ENCODE measurements at places on chromosomes 7 and 10.

DNA sequence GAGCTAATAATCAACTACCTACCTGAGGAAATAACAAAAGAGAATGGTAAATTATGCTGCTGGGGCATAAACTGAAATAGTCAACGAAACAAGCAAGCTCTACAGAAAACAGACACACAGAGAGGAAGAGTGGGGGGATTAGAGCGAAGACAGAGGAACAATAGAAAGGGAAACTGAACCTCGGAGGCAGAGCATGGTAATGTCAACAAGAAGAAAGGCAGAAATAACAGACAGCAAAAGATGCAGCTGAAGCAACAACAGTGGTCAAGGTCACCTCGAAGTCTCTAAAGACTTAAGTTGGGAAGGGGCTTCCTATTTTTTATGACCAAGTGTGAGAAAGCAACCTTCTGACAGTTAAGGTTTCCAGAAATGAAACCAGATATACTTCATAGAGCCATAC, 177.0 kb downstream of the ZNF438 start:
- no peak for DNase-seq

DNA sequence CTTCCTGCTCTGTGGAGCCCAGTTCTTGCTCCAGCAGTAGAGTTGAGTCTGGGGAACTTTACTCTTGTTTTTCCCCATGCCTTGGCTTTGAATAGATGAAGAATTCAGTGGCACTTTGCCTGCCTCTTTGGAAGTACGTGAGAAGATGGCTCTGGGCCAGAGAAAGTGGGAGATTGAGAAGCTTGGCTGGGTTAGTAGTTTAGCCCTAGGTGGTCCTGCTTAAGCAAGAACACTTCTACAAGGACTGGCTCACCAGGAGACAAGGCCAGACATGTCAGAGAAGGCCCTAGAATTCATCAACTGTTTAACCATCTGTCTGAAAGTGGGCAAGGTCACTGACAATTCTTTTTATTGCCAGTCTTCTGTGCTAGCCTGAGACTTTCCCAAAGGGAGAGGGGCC, 410.3 kb downstream of the TYW1 start:
- DNase-seq = no peak

- DNase-seq = no peak
These were observed 118.2 kb downstream of the JAZF1 start for GRCh38 chr7:28062197-28062991.

- no peak for DNase-seq
These were observed 20.4 kb upstream of the GOT1 start for GRCh38 chr10:99450624-99451498.

- DNase-seq = no peak
These were observed 105.4 kb upstream of the ZMIZ1 start for GRCh38 chr10:78963074-78964034.

DNA sequence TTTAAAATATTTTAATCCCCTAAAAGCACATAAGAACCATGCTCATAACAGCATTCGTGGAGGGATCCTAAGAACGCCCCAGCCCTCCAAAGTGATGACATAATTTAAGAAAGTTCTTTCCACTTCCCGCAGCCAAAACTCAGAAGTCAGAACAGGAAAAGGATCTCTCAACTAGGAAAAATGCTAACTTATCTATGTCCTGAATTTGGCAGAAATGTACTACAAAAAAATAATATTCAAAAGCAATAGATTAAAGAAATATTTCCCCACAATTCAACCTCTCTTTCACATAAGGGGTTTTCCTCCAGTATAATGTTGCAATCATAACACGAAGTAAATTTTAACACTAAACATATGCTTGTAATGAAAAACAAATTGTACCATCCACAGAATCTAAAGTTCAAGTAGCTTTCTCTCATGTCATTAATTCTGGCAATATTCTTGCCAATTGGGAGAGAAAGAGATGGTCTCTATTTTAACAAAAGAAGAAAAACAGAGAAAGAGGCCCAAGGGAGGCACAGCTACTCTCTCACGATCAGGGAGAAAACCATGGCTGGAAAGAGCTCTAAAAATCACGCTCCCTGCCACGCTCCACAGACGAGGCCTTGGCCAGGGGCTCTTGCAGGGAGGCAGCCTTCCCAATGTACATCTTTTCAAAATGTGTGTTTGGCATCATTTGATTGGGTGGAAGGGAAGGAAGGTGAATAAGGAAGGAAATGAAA, 22.9 kb downstream of the ASB13 start:
- no peak for DNase-seq

DNA sequence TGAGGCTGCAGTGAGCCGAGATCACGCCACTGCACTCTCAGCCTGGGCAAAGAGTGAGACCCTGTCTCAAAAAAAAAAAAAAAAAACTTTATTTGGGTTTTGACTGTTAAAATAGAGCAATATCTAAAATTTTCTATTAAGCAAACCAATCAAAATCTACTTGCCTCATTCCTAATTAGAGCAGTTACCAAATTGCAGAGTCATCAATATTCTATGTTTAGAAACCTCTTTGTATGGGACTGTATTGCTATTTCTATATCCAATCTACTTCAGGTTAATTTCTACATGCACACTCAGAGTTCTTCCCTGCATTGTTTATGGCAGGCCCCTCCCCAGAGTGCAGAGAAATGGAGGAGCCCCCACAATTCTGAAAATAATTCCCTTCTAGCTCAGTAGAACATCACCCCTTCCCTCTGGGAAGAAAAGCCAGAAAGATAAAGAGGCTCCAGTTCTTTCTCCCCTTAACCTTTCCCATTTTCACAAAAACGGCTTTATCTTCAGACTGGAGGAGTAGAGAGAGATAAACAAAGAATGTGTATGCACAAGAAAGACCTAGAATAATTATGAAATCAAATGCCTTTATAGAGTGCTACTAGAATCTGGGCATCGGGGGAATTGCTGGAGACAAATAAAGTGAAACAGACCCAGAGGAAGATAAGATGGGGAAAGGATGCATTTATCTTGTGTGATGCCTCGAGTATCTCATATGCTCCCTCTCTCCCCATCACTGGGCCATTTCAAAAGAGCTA, 17.9 kb downstream of the SCRN1 start:
- DNase-seq = no peak

DNA sequence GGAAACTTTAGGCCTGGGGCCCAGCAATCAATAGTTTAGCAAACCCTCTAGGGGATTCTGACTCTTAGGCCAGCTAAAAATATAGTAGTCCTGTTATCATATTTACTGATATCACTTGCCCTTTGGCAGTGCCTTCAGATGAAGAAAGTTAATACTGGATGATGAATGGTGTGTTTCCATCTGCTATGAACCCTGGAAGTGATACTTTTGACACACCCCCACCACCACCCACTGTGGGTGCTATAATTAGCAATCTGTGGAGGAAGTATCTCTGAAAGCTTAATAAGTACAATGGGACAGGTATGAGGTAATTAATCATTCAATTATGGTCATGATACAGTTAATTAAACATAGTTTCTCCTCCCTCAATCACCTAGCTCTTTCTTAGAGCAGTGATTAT, 90.4 kb upstream of the LRRTM3 start:
- no peak for DNase-seq

- DNase-seq = no peak
These were observed 138.8 kb downstream of the OAT start for GRCh38 chr10:124279882-124280281.

GRCh38 chr10:116490028-116490662, 55.6 kb upstream of the PNLIP start:
- no peak for DNase-seq

GRCh38 chr7:90816511-90817142, 220.5 kb downstream of the CDK14 start:
- DNase-seq = no peak

- DNase-seq = no peak
These were observed at the start of gene CNTNAP2 for GRCh38 chr7:146116521-146117222. Gene CNTNAP2 (plus strand): TSS chr7:146116801. CDS start chr7:146116877, 76 bp downstream.

DNA sequence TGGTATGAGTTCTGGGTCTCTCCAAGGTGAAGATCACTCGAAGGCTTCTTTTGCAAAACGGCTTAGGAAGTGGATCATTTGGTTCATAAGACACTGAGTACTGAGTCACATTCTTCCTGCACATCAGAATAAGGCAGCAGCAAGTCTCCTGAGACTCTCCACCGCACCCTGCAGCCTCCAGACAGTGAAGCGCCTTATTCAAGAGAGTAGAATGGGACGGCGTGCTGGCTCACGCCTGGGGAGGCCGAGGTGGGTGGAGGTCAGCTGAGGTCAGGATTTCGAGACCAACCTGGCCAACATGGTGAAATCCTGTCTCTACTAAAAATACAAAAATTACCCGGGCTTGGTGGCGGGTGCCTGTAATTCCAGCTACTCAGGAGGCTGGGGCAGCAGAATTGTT, 70.3 kb downstream of the C10orf143 start:
- no peak for DNase-seq

DNA sequence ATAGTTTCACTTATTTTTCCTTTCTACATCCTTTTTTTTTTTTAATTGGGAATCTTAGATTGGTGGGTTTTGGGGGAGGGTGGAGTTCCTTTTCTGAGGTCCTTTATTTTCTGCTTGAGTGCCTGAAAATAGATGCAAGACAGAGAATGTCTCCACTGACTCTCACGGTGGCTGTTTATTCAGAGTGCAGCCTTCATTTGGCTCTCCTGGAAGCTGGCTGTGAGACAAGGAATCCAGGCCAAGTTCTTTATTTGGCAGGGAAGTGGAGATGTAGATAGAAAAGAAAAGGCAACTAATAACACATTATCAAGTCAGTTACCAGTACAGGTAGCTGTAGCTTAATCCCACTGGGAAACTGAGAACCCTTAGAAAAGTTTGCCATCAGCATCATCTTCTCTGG, 118.6 kb downstream of the CNTNAP2 start:
- no peak for DNase-seq

DNA sequence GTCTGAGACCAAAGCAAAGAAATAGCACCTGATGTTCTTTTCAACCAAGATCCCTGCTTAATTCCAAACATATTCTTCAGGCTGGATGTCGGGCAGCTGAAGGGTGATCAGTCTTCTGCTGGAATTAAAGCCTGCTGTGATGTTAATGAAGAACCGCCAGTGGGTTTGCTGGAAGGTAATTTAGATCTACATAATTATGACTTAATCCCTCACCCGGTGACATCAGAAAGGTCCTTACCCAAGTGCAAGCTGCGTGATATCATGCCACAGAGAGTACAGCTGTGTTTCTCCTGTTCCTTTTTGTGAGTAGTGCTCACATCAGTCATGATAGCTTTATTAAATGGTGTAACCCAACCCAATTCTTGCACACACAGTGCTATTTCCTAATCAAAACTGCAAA, 29.1 kb upstream of the LRGUK start:
- DNase-seq = no peak

DNA sequence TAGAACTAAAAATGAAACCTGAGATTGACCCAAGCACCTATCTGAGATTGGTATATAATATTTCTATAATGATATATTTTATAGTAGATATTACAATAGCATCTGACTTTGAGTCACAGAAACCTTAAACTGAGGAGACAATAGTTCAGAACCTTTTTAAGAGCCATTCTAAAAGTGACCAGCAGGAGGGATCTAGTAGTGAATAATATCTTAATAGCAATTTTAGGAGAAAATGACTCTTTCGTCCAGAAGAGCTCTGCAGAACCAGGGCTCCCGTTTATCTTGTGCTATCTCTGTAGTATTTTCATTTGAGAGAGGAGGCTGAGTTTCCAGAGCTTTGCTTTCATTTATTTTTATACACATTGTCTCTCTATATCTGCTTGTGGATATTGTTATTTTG, 68.1 kb downstream of the PODXL start:
- DNase-seq = no peak

DNA sequence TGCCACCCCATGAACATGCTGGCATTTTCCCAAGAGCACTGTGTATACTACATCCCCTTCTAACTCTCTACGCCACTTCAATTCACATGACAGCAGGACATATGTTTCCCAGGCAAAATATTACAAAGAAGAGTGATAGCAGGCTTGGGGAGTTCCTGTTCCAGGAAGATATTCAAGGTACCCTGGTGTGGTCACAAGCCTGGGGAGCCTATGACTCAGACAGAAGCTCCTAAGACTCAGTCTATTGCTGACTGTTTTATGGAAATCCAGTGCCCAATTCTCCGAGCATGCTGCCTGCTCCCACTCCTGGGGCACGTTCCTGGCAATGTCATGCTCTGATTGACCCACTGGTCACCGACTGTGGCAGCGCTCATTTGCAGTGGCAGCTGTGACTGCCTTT, 23.5 kb upstream of the ABLIM1 start:
- DNase-seq = no peak

DNA sequence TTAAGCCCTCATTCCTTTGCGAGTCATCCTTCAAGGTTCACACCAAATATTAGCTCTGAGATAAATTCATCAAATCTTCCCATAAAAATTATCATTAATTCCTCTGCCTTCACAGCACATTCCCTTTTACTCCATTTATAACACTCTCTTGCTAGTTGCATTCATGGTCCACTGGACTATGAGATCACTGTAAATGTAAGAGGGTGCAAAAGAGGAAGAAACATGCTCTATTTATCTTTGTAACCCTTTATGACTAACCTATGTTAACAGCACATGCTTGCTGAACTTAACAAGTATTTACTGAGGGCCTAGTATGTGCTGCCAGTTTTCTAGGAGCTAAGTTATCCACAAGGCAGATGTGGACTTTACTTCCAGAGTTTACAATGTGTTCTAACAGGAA, 86.7 kb upstream of the TMEM168 start:
- no peak for DNase-seq

DNA sequence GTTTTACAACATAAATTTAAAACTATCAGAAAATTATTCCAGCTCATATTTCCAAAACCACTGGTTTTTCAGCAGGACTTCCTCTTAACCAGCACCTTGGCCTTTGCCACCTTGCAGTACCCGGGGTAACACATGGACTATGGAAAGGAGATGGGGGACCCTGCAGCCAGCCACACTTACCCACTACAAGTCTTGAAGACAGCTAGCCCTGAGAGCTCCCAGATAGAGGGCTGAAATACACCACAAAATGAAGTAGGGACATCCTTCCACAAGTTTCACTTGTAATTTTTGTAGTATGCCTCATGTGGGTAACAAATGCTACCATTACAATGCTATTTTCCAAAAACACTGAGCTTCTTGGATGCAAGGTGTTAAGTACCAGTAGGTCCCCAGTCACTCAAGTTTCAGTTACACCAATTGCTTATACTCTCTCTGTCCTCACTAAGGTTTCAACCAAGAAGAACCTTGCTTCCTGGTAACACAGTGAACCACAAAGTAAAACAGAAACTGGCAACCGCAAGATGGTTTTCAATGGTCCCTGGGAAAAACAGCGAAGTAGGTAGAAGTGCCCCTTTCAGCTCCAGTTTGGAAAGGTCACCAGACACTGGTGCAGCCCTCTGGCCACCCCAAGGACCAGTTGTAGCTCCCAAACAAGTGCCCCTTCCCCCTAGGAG, 110.9 kb downstream of the SGMS1 start:
- no peak for DNase-seq

- DNase-seq = no peak
These were observed 34.2 kb upstream of the ZNRF2 start for GRCh38 chr7:30249986-30250774.

DNA sequence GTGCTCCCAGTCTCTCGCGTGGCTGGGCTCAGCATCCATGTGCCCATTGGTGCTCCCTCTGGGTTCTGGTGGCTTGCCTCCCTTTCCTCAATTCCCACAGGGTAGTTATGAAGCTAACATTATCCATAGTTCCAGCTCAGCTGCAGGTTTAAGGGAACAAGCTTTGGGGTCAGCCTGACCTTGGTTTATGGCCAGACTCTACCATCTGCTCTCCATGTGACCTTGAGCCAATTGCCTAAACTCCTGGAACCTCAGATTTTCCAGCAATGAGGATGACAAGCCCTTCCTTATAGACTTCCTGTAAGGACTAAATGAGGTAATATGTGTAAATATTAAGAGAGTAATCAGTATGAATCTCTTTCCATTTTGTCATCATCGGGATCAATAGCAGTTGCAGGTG, 10.1 kb upstream of the SLC29A3 start:
- DNase-seq = no peak

GRCh38 chr10:86698207-86698940, 30.1 kb downstream of the LDB3 start:
- no peak for DNase-seq

Measured in stimulated activated CD4-positive, alpha-beta T cell treated with anti-CD3 and anti-CD28 coated beads, Interleukin-1b, Interleukin-23, amount 100 ng/mL, for 1 hour (primary cell).